ENCODE measurements at places on chromosomes 6 and 20.

- no peak for DNase-seq
Observed at GRCh38 chr20:54123587-54124180, 50.1 kb downstream of the CYP24A1 start.

DNA sequence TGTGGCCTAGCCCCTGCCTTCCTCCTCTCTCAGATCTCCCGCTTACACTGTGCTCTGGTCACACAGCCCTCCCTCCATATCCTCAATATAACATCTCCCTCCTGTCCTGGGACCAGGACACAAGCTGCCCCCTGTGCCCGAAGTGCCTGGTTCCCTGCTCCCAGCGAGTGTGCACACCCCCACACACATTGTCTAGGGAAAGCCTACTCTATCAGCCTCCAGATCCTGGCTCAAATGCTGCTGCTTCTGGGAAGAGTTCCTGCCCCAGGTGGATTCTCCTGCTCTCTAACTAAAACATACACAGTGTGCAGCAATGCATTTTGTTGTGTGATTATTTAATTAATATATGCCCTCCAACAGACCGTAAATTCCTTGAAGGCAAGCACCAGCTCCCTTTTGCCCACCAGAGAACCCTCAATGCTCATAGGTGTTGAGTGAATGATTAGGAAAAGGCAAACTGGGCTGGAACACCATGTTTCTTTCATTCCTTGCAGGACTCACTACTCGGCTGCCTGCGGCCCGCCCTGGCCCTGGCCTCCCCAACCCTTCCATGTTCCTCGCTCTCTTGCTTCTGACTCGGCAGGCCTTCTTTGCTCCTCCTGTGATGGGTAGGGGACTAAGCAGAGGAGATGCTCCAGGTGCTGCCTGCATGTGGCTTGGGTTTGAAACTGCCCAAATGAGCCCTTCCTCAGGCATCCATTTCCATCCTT lies 194.6 kb downstream of the ZDHHC14 start:
- no peak for DNase-seq

GRCh38 chr20:57128044-57128757 lies 138.2 kb downstream of the BMP7 start:
- no peak for DNase-seq

- DNase-seq = no peak
Observed at GRCh38 chr6:105907991-105908390, 178.1 kb upstream of the PRDM1 start.

DNA sequence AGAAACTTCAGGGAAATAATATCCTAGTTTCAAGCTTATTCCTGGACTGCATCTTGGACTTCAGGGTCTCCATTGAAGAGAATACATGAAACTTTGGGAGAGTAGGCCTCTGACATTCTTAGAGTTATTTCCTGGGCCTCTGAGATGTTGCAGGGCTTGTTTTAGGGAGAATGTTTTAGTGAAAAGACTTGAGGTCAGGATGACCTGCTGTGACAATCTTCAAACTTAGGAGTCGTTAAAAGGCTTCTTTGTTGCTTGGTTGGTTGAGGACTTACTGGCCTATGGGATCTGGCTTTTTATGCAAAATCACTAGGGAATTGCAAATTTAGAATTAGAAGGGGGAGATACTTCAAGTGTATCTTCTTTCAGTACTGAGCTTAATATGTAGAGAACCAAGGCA lies 613.2 kb upstream of the FLRT3 start:
- DNase-seq = no peak

- DNase-seq = no peak
Observed at GRCh38 chr6:44038543-44039065, 88.6 kb downstream of the MRPL14 start.

DNA sequence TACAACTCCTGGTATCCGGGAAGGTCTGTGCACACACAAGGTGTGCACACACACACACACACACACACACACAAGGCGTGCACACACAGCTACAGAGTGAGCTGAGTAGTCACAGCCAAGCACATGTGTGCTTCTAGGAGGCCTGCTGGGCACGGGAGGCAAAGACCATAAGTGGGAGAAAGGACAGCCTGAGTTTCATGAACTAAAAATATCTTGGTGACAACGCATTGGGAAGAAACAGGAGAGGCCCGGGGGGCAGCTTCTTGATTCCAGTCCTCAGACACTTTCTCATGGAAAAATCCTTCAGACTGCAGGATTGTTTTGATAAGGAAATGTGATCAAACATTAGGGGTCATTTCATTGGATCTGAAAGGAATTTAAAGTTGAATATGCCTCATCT lies 2.6 kb downstream of the TRAF3IP2 start:
- DNase-seq = no peak

- DNase-seq = no peak
Observed at GRCh38 chr6:73951183-73951582, 255.2 kb downstream of the CD109 start.

DNA sequence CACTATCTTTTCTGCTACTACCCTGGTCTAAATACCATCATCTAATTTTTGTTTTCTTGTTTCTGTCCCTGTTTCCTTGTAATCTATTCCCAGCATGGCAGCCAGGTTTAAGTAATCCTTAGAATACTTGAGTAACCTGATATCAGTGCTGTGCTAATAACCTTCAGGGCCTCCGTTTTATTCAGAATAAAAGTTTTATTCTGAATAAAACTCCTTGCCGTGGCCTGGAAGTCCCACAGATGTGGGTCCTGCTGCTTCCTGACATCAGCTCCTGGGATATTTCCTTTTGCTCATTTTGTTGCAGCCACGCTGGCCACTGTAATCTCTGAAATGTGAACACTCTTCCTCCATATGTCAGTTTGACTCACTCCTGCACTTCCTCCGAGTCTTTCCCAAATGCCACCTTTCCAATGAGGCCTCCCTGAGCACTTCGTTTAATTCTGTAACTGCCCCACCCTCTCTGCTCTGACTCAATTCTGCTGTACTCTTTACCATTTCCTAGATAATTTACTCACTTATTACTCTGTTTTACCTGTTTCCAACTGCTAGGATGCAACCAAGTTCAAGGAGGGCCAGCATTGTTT lies 114.0 kb upstream of the FOXA2 start:
- DNase-seq = no peak

GRCh38 chr6:100307561-100307960 lies 157.2 kb downstream of the SIM1 start:
- DNase-seq = no peak

- no peak for DNase-seq
Observed at GRCh38 chr6:25136854-25137253, 142.3 kb upstream of the CARMIL1 start.

DNA sequence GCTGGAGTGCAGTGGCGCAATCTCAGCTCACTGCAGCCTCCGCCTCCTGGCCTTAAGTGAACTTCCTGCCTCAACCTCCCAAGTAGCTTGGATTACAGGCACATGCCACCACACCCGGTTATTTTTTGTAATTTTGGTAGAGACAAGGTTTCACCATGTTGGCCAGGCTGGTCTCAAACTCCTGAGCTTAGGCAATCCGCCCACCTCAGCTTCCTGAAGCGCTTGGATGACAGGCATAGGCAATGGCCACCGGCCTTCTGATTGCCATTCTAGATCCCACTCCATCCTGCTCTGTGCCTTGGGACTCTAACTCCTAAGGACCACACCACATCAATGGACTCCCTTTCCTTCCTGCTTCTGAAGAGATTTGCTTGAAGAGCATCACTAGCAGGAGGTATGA lies 60.6 kb downstream of the SEL1L2 start:
- DNase-seq = no peak

DNA sequence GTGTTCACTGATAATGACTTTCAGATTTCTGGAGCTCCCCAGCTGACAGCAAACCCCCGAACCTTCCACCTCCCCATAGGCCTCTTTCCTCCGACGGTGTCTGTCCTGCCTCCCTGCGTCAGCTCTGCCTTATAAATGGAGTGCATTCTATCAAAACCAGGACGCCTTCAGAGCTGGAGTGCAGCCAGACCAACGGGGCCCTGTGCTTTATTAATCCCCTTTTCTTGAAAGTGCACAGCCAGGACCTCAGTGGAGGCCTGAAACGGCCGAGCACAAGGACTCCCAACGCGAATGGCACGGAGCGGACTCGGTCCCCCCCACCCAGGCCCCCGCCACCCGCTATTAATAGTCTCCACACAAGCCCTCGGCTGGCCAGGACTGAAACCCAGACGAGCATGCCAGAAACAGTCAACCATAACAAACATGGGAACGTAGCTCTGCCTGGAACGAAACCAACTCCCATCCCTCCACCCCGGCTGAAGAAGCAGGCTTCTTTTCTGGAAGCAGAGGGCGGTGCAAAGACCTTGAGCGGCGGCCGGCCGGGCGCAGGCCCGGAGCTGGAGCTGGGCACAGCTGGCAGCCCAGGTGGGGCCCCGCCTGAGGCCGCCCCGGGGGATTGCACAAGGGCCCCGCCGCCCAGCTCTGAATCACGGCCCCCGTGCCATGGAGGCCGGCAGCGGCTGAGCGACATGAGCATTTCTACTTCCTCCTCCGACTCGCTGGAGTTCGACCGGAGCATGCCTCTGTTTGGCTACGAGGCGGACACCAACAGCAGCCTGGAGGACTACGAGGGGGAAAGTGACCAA lies 42.3 kb upstream of the NAA20 start:
- DNase-seq = no peak

DNA sequence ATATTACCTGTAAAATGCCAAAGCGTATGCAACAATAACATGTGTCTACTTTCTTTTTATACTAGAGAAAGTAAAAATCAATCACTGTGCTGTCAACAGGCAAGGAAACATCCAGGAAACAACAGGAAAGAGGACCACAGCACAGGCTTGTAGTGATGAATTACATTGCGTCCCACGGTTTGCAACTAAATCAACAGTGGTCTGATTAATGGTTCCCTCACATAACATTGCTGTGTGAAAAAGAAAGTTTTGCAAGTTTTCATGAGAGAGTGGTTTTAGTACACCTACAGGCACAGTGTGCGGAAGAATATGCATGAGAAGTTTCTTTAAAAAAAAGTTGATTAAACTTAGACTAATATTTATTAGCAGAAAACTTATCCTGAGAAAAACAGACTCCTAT lies 329.5 kb upstream of the HSF2 start:
- no peak for DNase-seq

DNA sequence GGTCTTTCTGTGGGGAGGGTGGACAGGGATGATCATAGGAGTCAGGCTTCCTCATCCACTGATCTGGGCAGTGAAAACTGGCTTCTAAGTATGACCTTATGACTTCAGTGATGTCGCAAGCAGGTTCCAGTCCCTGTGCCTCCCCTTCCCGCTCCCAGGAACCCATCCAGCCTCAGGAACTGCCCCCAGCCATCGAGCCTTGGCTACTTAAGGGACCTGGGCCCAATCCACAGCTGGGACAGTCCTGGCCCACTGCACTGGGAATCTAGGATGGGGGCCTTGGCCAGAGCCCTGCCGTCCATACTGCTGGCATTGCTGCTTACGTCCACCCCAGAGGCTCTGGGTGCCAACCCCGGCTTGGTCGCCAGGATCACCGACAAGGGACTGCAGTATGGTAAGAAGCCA lies at the start of gene LBP:
Gene LBP (plus strand): TSS at position 236 of the 405 bp plus-strand sequence. CDS start 35 bp downstream, at position 271.
- no peak for DNase-seq

GRCh38 chr6:11413117-11413687 lies 124.3 kb upstream of the TMEM170B start:
- no peak for DNase-seq

GRCh38 chr20:33065785-33066184 lies 12.1 kb downstream of the BPIFB3 start:
- DNase-seq = no peak

DNA sequence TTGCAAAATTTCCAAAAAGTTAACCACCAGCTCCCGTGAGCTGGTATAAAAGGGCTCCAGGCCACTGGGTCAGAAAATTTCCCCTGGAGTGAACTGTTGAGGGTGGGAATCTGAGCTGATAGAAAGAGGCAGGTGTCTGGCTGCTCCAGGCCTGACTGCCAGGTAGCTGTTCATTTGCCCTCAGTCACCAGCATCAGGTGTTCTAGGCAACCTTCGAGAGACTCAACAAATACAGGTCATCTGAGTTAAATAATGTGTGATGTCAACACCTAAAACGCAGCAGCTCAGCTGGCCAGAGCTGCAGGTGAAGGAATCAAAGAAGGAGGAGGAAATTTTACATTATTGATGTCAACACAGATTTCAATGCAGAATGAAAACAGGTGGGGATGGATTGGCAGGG lies 46.7 kb downstream of the KCNK5 start:
- DNase-seq = no peak

GRCh38 chr6:49526598-49526997 lies 23.9 kb upstream of the C6orf141 start:
- DNase-seq = no peak

DNA sequence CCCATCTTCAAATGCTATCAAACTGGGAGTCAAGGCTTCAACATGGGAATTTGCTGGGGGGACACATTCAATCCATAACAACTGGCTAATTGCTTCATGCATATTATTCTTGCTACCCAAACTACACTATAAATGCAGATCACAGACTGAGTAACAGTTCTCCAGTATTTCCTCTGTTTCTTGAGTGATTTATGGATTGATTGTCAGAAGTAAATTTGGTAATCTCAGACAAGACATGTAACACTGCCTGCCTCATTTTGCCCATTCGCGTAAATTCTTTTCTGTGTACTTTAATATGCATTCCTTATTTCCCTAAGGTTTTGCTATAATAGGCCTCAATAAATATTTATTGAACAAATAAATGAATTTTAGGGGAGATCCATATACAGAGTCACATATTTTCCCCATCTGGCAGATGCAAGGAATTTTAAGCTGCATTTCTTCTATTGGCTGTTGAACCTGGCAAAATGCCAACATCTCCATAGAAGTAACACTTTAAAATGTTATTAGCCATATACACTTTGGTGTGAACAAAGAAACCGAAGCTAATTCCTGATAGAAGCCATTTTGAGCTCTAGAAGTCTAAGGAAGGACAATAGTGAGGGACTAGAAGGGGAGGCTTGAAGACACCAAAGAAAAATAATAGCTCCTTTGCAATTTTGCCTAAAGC lies 98.2 kb downstream of the QRSL1 start:
- no peak for DNase-seq

All from effector CD8-positive, alpha-beta T cell (primary cell).